ENCODE measurements at places on chromosomes 2 and 18.

- DNase-seq = no peak
These were observed 2.5 kb upstream of the CDH7 start for GRCh38 chr18:65748321-65748720.

DNA sequence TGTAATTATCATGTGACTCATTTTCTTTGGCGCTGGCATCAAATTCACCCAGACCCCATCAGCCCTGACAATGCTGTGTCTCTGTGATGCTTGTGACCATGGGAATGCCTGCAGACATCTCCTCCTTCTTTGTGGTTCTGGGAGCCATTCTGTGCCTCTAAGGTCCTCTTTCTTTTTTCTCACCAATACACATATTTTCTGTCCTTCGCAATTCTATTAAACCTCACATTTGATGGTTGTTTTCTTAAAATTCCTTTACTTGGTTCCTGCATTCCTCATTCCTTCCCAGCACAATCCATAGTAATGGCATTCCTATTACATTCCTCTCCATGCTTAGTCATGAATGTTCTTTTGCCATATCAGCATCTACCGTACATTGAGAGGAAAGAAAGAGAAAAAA is 375.3 kb downstream of the PIK3C3 start:
- DNase-seq = no peak

- no peak for DNase-seq
These were observed 25.8 kb downstream of the TRAPPC12 start for GRCh38 chr2:3405307-3405706.

DNA sequence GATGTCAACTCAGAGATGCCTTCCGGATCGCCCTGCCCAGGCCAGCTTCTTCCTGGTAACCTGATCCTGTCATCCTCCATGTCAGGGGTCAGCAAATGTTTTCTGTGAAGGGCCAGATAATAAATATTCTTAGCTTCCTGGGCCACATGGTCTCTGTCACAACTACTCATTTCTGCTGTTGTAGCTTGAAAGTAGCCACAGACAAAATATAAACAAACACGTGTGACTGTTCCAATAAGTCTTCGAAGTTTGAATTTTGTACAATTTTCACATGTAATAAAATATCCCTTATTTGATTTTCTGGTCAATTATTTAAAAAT is 35.8 kb downstream of the ANXA4 start:
- no peak for DNase-seq

GRCh38 chr2:182133195-182133891 is 147.7 kb downstream of the PPP1R1C start:
- DNase-seq = no peak

Data from WERI-Rb-1 (cell line).